ENCODE measurements at places on chromosomes 1 and 21. TPM values are rescaled to one million over a fixed set of nuclear protein-coding genes. Genes with fewer than 3 reads are reported as not detected.

GUCA2A gene
- total RNA-seq, result not detected

CHI3L2 gene
- total RNA-seq, result 2.5 TPM

PRELP gene
- 0.07 TPM for total RNA-seq

S100A14 gene
- not detected for total RNA-seq

SELP gene
- total RNA-seq, result not detected

PLA2G2F gene
- not detected for total RNA-seq

IL19 gene
- total RNA-seq, result not detected

- peak; percentile 83 for DNase-seq
Observed at GRCh38 chr1:171788696-171789095, 7.2 kb downstream of the METTL13 start.

DNA sequence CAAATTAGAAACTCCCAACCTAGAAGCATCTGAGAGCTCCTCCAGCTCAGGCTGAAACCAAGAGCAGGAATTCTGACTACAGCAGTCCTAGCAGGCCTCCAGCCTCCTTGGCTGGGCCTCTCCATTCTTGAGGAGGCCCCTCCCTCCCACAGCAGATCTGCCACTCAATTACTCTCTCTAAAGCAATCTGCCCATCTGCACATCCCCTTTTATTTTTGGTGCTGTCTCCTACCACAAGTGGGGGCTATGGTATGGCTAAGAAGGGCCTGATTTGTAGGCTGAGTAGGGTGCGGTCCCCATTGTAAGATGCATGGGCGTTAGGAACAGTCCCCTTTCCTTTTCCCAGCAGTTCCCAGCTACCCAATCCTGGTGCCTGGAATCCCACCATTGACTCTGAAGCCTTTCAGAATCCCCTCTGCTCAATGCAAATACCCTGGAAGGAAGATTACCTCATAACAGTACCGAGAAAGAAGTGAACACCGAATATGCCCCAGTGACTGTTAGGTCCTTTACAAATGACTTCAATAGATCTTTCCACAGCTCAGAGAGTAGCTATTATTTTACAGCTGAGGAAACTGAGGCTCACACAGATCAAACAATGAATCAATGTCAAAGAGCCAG is 11.6 kb upstream of the TTC39A start:
- DNase-seq, result no peak

DNA sequence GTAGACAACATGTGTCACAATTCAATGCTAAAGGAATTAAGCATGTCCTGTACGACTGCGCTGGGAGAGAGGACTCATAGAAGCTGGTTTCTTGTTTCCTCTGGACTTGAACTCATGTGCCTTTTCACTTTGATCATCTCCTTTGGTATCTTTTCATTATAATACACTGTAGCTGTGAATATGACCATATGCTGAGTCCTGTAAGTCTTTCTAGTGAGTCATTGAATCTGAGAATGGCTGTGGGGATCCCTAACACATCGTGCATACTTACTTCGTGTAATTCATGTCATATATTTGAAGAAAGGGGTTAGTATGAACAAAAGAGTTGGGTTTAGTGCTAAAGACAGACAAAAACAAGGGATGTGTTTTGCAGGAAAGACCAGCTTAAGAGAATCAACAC is 148.1 kb upstream of the RUNX1 start:
- peak; percentile 35 for DNase-seq

DNA sequence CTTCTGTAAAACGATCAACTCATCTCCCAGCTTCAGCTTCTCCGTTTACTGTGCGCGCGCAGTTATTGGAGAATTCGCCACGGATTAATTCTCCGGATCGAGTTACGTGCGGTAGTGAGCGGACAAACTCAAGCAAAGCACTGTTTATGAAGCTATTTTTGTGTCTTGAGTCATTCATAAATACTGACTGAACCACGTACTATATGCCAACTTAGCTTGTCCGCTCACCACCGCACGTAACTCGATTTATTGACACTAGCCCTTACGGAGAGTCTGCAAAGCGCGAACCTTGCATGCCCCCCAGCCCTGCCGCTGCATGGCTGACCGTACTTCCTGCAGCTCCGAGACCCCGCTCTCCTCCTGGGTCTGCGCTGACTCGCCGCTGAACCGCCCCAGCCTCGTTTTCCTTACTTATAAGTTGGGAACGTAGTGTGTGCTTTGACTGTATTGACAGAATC is 773 bp downstream of the CHD1L start:
- no peak for DNase-seq

DNA sequence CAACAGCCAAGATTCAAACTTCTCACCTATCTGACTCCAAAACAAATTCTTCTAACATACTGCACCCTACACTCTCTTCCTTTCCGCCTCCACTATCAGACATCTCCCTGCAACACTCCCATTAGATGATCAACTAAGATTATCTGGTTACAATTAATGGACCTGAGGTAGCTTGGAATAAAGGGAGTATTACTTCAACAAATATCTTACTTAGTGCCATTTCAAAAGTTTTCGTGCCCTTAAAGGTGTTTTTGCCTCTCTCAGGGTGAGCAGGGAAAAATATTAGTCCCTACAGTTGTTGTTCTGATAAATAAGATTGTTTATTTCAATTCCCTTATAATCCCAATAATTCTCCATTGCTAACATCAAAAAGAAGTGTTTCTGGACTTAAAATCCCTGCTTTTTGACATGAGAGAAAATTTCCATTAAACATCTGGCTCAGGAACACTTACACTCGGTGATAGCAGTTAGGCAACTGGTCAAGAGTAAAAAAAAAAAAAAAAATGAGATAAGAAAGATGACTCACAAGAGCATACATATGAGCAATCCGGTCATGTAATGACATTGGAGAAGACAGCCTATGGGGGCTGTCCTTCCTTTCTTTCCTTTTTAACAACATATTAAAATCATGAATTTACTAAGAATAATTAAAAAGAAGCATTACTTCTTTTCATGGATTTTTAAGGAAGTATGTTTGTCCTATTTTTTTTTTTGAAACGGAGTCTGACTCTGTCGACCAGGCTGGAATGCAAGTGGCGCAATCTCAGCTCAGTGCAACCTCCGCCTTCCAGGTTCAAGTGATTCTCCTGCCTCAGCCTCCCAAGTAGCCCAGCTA is 7.6 kb downstream of the RSBN1 start:
- peak; percentile 71 for DNase-seq

DNA sequence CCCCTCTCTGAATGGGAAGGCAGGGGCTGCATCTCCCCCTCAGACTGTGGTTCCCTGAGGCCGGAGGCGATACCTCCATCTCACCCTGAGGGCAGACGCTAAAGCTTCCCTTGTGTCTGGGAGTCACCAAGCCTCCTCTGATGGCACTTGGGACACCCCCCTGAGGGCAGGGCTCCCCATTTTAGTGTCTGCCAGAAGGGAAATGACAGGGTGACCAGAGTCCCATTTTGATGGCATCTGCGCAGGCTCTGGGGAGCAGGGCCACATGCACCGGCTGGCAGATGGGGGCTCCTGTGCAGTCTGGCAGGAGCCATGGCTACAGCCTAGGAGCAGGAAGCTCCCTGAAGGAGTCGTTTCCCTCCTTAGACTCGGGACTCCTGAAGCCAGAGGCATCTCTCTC is 1.7 kb downstream of the S100A2 start:
- DNase-seq, result no peak

GRCh38 chr1:237249120-237249519 is 207.1 kb downstream of the RYR2 start:
- no peak for DNase-seq

DNA sequence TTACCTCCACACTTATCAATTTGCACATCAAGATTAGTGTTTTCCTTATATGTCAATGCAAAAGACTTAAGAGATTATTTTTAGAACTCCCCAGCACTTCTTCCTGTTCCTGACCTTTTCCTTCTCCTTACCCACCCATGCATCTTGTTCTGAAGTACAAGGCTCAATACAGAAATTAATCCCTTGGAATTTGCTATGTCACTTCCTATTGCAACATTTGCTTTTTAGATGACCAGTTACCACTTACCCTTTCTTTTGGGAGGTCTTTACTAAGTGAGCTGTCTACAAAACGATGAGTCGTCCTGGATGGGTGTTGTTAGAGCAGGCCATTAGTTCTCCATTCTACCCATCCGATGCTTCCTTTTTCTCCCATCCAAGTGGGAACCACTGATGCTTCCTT is 221.2 kb downstream of the FMN2 start:
- DNase-seq, result peak; percentile 84

GRCh38 chr21:17334484-17334883 is 178.4 kb upstream of the CXADR start:
- DNase-seq, result no peak

GRCh38 chr1:217184854-217185253 is 446.0 kb downstream of the GPATCH2 start:
- DNase-seq, result no peak
